ENCODE measurements at places on chromosomes 5 and 9.
A peak's percentile ranks its signal among the peaks of the same experiment; 100 is the strongest.

GRCh38 chr9:137486141-137486490, 27.0 kb upstream of the NSMF start:
- no peak for DNase-seq

GRCh38 chr5:98768960-98769209, 4.6 kb upstream of the RGMB start:
- no peak for DNase-seq

GRCh38 chr9:114681594-114682332, at the start of gene TEX48:
Gene TEX48 (minus strand): TSS chr9:114682192. CDS start chr9:114671723, 10,469 bp downstream.
- DNase-seq, result peak; percentile 26

- no peak for DNase-seq
Measured at GRCh38 chr5:127813633-127814587, 110.7 kb downstream of the CCDC192 start.

Data from NCI-H1105 treated with DMSO at 0.1 percent for 48 hours (cell line).